ENCODE measurements at places on chromosomes 6 and 20.

DNA sequence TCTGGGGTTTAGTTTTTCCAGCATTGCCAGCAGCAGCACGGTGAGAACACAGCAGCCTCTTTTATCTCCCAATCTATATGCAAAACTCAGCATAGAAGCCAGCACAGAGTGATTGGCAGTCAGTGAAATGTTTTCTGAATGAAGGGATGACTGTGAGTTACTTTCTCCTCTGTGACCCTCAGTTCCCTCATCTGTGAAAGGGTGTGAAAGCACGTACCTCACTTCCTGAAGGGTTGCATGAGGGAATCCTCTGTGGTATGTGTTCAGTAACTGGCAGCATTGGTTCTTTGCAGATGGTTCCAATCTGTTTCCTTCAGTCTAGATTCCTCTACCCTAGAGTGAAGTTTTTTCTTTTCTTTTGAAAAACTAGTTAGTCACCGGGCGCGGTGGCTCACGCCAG, 40.0 kb downstream of the EFCAB8 start:
- DNase-seq, result no peak

DNA sequence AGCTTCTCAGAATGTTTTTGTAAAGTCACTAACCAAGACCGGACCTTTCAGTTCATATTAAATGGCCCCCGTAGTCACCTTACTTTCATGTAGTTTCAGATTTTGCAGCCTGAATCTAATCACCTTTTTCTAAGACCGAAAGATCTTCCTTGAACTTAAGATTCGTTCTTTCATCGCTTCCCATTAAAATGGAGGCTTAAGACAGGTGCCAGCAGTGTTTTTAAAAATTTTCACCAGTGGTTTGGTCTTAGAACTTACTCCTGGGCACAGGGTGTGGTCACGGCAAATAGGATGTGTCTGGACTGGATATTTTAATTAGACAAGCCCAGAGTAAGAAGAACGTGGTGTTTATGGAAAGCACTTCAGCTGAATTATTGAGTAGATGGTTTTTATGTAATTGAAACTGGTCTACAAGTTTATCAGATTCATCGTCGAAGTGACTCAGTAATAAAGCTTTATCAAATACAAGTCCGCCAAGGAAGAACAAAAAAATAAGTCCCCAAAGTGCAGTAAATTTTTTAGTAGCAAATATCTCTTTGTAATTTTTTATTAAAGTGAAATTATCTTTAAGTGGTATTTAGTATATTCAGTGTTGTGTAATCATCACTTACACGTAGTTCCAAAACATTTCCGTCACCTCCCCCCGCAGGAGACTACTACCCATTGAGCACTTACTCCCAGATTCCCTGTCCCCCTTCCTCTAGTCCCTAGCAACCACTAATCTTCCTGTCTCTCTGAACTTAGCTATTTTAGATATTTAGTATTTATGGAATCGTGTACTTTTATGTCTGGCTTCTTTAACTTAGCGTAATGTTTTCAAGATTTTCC, 868 bp downstream of the SRSF3 start:
- DNase-seq, result no peak

- DNase-seq, result no peak
Measured at GRCh38 chr6:161237176-161237575, 36.7 kb downstream of the AGPAT4 start.

GRCh38 chr20:48959899-48960550, 38.5 kb downstream of the ARFGEF2 start:
- DNase-seq, result no peak

GRCh38 chr6:134844120-134844519, 105.8 kb downstream of the ALDH8A1 start:
- no peak for DNase-seq

GRCh38 chr6:151400473-151400872, 9.1 kb upstream of the ZBTB2 start:
- no peak for DNase-seq

DNA sequence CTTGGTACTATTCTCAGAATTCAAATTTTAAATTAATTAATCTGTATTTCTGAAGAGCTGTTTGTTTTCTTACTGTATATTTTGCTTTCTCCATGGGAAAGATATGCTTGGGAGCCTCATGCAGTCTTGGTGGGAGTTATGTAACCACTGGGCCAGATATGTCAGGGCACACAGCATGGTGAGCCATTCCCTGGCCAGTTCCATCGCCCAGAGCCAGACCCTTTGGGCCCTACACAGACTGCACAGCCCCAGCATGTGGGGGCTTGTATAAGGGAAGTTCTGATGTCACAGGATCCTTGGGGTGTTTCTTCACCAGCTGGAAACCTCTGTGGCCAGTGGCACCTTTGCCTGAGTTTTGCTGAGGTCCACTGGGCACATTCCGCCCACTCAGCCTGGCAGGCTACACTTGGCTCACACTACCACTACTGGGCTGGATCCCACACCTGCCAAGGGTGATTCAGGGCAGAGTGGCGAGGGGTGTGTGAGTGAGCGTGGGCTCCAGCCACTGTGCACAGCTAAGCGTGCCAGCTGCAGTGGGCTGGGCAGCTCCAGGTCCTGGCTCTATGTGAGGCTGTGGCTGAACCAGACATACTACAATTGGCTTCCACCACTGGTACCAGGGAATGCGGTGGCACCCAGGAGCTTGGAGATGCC, 293.5 kb downstream of the ARHGAP18 start:
- no peak for DNase-seq

GRCh38 chr6:28729501-28730402, 194.0 kb downstream of the TRIM27 start:
- DNase-seq, result no peak

GRCh38 chr6:36625158-36625919, 31.2 kb downstream of the SRSF3 start:
- no peak for DNase-seq

DNA sequence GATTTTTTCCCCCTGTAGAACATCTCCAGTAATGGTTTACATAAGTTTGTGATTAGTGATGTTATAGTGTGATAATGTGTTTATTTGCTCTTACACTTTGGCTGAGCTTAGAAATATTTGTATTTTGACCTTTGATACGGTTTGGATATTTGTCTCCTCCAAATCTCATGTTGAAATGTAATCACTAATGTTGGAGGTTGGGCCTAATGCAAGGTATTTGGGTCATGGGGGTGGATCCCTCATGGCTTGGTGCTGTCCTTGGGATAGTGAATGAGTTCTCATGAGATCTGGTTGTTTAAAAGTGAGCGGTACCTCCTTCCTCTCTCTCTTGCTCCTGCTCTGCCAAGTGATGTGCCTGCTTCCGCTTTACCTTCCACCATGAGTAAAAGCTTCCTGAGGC, 147.2 kb downstream of the CCDC170 start:
- no peak for DNase-seq

GRCh38 chr20:25336561-25337422, 53.8 kb downstream of the ABHD12 start:
- DNase-seq, result no peak

- DNase-seq, result no peak
Measured at GRCh38 chr6:12993283-12993898, 276.8 kb downstream of the PHACTR1 start.

- peak; percentile 19 for DNase-seq
Measured at GRCh38 chr20:52190437-52191131, 995 bp downstream of the ZFP64 start.

DNA sequence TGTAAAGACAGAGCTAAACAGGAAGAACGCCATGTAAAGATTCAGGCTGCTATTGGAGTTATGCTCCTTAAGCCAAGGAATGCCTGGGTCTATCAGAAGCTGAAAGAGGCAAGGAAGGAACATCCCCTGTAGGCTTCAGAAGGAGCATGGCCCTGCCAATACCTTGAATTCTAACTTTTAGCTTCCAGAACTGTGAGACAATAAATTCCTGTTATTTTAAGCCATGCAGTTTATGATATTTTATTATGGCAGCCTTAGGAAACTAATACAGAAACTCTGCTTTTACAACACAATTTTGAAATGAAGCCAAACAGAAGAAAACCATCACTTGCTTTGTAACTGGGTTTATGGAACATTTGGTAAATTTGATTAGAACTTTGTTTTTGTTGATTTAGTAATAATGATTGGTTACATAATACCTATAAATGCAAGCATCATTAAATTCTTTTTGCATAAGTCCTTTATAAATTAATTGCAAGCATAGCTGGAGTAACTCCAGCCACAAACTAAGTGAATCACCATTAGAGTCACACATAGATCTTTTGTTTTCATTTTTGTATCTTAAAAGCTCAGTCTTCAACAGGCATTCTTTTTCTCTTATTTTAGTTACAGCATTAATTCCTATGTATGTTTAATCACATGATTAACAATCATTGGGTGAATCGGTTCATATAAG, 33.5 kb upstream of the TSPYL1 start:
- no peak for DNase-seq

All from CD4-positive, alpha-beta T cell (primary cell).